Uterine smooth muscle cell (primary cell): ENCODE measurements at places on chromosomes 5 and 9. TPM values are rescaled to one million over a fixed set of nuclear protein-coding genes. Genes with fewer than 3 reads are reported as not detected.

Gene SPOCK1
- total RNA-seq: 42.7 and 167 TPM in 2 replicates

Gene MOCS2
- 33.9 and 45.0 TPM in 2 replicates for total RNA-seq

Gene ENG
- total RNA-seq: 5.8 and 7.1 TPM in 2 replicates

Gene NIM1K
- 1.2 and 1.7 TPM in 2 replicates for total RNA-seq

Gene TRAF1
- total RNA-seq: 0.55 and 0.62 TPM in 2 replicates

Gene ZNF879
- 4.8 and 7.6 TPM in 2 replicates for total RNA-seq
